ENCODE measurements at places on chromosomes 12 and 14.

GRCh38 chr14:64542836-64543201 lies 2.3 kb downstream of the HSPA2 start:
- no peak for DNase-seq
- H3K4me3 ChIP-seq, result no peak overlapping the region

DNA sequence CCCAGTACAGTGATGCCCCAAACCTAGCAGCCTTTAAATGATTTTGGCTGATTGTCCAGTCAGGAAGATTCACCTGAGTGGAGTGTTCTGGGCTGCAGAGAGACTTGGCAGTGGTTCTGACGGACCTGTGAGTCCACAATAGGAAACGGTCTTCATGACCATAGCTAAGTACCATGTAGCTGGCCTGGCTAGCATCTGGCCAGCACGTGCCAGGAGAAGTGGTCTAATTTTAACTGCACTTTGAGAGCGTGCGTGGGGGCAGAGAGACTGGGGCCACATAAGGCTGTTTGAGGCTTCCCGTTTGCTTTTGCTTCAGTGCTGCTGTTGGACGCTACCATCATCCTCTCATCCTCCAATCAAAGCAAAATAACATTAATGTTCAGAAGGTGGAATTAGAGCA lies 54.7 kb downstream of the PPM1A start:
- H3K27ac ChIP-seq, result peak overlapping the region; percentile 62
- H3K27me3 ChIP-seq, result no peaks in the 10 kb centered on the region
- no peak overlapping the region for H3K4me3 ChIP-seq

- H3K36me3 ChIP-seq, result peaks cover 8% of the 10 kb centered on the region
- H3K27ac ChIP-seq, result no peak overlapping the region
Measured at GRCh38 chr12:106865683-106866082, 90.0 kb upstream of the TMEM263 start.

DNA sequence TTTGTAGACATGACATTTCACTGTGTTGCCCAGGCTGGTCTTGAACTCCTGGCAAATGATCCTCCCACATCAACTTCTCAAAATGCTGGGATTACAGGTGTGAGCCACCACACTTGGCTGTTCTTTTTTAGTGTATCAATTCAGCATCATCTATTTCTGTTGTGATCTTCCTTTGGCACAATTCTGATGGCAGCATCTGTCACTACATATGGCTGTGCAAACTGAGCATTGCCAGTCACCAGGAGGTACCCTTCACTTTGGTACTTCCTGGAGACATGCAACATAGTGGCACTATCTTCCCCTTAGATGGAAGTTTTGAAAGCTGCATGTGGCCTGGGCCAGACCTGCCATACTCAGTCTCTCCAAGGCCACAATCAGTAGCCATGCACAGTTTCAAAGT lies 467.1 kb upstream of the TMPO start:
- H3K4me3 ChIP-seq, result no peak overlapping the region
- no peaks in the 10 kb centered on the region for H3K4me1 ChIP-seq
- no peaks in the 10 kb centered on the region for H3K27me3 ChIP-seq
- DNase-seq, result no peak
- no peak overlapping the region for H3K27ac ChIP-seq
- H3K36me3 ChIP-seq, result no peaks in the 10 kb centered on the region

- no peaks in the 10 kb centered on the region for H3K36me3 ChIP-seq
- no peaks in the 10 kb centered on the region for H3K4me1 ChIP-seq
- no peak overlapping the region for H3K4me3 ChIP-seq
- H3K27me3 ChIP-seq, result peaks cover 2% of the 10 kb centered on the region
- no peak overlapping the region for H3K27ac ChIP-seq
Measured at GRCh38 chr14:100659345-100660001, 67.2 kb upstream of the DLK1 start.

GRCh38 chr14:22338917-22339715 lies 249.9 kb downstream of the DAD1 start:
- H3K4me1 ChIP-seq, result no peaks in the 10 kb centered on the region
- no peaks in the 10 kb centered on the region for H3K27me3 ChIP-seq
- H3K4me3 ChIP-seq, result no peak overlapping the region
- H3K27ac ChIP-seq, result no peak overlapping the region
- DNase-seq, result no peak

DNA sequence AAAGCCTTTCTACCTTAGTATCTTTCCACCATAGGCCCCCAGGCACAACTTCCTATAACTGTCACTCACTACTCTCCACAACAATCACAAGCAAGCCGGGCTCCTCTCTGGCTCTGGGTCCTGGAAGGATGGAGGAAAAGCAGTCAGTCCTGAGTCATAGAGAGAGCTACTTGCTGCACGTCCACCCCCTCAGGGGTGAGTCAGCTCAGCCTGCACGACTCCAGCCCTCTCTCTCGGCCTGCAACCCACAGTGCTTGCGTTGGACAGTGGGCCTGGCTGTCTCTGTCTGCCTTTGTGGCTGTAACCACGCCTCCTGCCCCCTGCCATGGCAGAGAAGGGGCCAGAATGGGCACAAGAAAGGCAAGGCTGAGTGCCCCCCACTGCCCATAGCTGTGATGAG lies 154.1 kb upstream of the FKBP4 start:
- H3K4me3 ChIP-seq, result no peak overlapping the region
- DNase-seq, result peak; percentile 95
- no peaks in the 10 kb centered on the region for H3K27me3 ChIP-seq
- no peaks in the 10 kb centered on the region for H3K36me3 ChIP-seq

- no peaks in the 10 kb centered on the region for H3K27me3 ChIP-seq
- no peak for DNase-seq
- peaks cover 48% of the 10 kb centered on the region for H3K4me1 ChIP-seq
- no peak overlapping the region for H3K4me3 ChIP-seq
Measured at GRCh38 chr14:59213368-59214315, 25.2 kb downstream of the DAAM1 start.

DNA sequence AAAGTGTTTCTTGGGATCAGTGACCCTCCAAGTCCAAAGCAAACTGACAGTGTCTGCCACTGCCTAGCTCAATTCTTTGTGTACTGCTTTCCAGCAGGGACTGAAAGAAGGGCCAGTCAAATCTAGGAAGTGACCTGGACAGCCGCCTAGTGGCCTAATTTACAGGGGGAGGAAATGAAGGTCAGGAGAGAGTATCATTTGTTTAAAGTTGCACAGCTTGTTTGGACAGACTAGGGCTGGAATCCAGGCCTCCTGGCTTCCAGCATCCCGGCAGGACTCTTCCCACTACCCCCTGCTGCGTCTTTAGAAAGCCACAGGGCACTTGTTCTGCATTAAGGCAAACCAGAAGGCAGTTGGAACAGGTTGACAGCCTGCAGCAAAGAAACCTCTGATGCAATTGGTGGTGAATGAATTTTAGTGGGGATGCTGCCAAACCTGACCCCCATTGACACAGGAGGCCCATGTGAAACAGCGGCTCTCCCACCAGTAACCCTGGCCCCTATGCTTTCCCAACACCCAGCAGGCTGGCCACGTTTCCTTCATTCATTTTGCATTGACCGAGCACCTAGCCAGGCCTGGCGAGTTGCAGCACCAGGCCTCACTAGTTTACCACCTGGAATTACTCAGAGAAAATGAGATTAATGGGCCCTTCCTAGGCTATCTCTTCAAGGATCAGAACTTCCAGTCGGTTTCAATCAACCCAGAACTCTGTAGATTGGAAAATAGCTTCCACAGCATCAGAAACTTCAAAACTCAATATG lies 28.2 kb downstream of the GALNT16 start:
- H3K36me3 ChIP-seq, result no peaks in the 10 kb centered on the region
- H3K27ac ChIP-seq, result no peak overlapping the region
- peak; percentile 44 for DNase-seq
- H3K4me3 ChIP-seq, result no peak overlapping the region

- H3K27me3 ChIP-seq, result peaks cover 29% of the 10 kb centered on the region
- H3K36me3 ChIP-seq, result no peaks in the 10 kb centered on the region
- no peak for DNase-seq
- no peak overlapping the region for H3K4me3 ChIP-seq
- H3K27ac ChIP-seq, result no peak overlapping the region
Measured at GRCh38 chr12:52662093-52662917, 10.3 kb upstream of the KRT2 start.

DNA sequence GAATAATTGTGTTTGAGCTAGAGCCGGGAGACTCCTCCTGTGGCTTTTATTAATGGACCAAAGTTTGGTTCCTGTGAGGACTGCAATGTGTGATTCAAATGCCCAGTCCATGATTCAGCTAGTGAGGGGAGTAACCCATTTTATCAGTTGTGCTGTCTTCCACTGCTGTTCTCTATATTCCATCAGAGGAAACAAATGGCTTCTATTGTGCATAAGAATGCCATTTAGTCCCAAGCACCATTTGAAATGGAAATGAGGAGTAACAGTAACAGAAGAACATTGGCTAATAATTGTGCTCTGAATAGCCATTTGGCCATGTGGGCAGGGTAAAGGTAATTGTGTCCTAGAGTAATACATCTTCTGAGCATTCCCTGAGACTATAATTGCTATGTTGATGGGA lies 642.7 kb downstream of the DIO2 start:
- no peaks in the 10 kb centered on the region for H3K36me3 ChIP-seq
- peaks cover 21% of the 10 kb centered on the region for H3K4me1 ChIP-seq
- no peak overlapping the region for H3K4me3 ChIP-seq
- no peak overlapping the region for H3K27ac ChIP-seq

GRCh38 chr12:110667671-110668070 lies 21.2 kb downstream of the HVCN1 start:
- no peaks in the 10 kb centered on the region for H3K36me3 ChIP-seq
- no peak overlapping the region for H3K4me3 ChIP-seq
- no peaks in the 10 kb centered on the region for H3K27me3 ChIP-seq
- H3K4me1 ChIP-seq, result no peaks in the 10 kb centered on the region

DNA sequence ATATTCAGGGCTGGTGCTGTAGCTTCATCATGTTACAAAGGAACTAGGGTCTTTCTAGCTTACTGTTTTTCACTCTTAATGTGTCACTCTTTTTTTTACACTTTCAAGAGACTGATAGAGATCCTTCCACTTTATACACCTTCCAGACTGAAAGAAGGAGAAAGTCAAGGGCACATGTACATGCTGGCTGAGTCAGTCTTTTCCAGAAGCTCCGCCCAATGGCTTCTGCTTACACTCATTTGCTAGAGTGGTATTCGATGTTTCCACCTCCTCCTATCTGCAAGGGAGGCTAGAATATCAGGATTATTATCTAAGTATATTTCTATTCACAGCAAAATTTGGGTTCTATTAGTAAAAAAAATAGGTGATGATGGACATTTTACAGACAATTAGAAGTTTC lies 325.8 kb upstream of the OR4E1 start:
- no peak overlapping the region for H3K27ac ChIP-seq
- H3K4me3 ChIP-seq, result no peak overlapping the region
- no peak for DNase-seq
- no peaks in the 10 kb centered on the region for H3K27me3 ChIP-seq

DNA sequence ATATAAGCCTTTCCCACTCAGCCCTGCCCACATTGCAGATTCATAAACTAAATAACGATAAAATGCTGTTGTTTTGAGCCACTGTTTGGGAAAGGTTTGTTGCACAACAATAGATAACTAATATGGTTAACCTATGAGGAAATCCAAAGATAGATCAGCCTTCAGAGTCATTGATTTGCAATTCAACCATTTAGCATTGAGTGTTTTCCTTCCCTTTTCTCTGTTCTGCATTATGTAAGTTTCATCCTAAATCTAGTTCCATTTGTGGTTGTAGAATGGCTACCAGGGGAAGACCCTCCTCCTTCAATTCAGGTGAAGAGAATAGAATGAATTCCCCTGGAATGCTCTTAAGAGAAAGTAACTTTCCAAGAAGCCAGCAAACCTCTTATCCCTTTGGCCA lies 19.6 kb downstream of the TC2N start:
- H3K36me3 ChIP-seq, result no peaks in the 10 kb centered on the region
- no peak for DNase-seq
- no peaks in the 10 kb centered on the region for H3K27me3 ChIP-seq
- H3K4me1 ChIP-seq, result no peaks in the 10 kb centered on the region
- no peak overlapping the region for H3K27ac ChIP-seq

DNA sequence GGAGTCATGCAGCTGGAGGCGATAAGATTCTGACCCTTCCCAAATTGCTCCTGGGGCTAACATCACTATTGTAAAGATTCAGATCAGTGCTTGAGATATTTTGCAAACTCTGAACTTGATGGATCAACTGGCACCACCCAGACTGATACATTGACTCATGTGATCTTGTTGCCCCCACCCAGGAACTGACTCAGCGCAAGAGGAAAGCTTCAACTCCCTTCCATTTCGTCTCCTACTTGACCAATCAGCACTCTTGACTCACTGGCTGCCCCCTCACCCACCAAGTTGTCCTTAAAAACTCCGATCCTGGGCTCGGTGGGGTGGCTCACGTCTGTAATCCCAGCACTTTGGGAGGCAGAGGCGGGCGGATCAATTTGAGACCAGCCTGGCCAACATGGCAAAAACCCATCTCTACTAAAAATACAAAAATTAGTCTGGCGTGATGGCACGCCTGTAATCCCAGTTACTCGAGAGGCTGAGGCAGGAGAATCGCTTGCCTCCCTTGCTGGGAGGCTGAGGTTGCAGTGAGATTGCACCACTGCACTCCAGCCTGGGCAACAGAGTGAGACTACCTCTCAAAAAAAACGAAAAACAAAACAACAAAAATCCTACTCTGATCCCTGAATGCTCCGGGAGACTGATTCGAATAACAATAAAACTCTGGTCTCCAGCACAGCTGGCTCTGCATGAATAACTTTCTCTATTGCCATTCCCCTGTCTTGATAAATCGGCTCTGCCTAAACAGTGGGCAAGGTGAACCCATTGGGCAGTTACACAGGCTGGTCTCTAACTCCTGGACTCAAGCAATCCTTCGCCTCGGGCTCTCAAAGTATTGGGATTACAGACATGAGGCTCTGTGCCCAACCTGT lies 9.8 kb upstream of the ARF6 start:
- H3K36me3 ChIP-seq, result no peaks in the 10 kb centered on the region
- H3K4me1 ChIP-seq, result no peaks in the 10 kb centered on the region
- no peak for DNase-seq

DNA sequence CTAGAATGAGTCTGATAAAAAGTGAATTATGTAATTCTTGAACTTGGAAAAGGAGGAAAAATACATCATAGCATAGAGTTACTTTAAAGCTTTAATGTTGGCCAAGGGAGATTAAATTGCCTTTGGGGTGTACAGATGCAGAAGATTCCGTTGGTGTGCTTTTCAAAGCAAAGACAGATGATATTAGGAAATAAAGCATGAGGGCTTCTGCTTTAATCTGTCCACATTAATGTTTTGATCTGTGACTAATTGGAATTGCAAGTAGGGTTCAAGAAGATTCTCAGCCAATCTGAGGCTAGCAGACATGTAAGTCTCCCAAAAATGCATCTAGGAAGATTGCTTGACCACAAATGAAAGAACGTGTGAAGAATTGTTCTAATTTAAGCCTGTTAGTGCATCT lies 35.2 kb downstream of the LGR5 start:
- DNase-seq, result no peak
- no peak overlapping the region for H3K4me3 ChIP-seq
- H3K36me3 ChIP-seq, result no peaks in the 10 kb centered on the region
- no peaks in the 10 kb centered on the region for H3K27me3 ChIP-seq
- no peak overlapping the region for H3K27ac ChIP-seq
- no peaks in the 10 kb centered on the region for H3K4me1 ChIP-seq

- H3K27ac ChIP-seq, result peak overlapping the region; percentile 62
- H3K4me1 ChIP-seq, result peaks cover 11% of the 10 kb centered on the region
- no peaks in the 10 kb centered on the region for H3K27me3 ChIP-seq
- no peaks in the 10 kb centered on the region for H3K36me3 ChIP-seq
Measured at GRCh38 chr12:7017870-7018349, 366 bp downstream of the LPCAT3 start.

- peaks cover 10% of the 10 kb centered on the region for H3K27me3 ChIP-seq
- no peak for DNase-seq
- H3K4me1 ChIP-seq, result no peaks in the 10 kb centered on the region
- no peak overlapping the region for H3K4me3 ChIP-seq
- H3K27ac ChIP-seq, result no peak overlapping the region
- H3K36me3 ChIP-seq, result no peaks in the 10 kb centered on the region
Measured at GRCh38 chr12:2035431-2036055, 17.2 kb upstream of the CACNA1C start.

GRCh38 chr12:129310346-129310745 lies 457.1 kb downstream of the GLT1D1 start:
- peaks cover 4% of the 10 kb centered on the region for H3K27me3 ChIP-seq
- no peak for DNase-seq
- no peak overlapping the region for H3K27ac ChIP-seq
- no peak overlapping the region for H3K4me3 ChIP-seq
